ENCODE measurements at places on chromosomes 16 and 17.

- DNase-seq = peak; percentile 100
Measured at GRCh38 chr16:22190081-22190775, 15.8 kb upstream of the EEF2K start.

- DNase-seq = no peak
Measured at GRCh38 chr17:50265690-50266315, 8.5 kb upstream of the TMEM92 start.

DNA sequence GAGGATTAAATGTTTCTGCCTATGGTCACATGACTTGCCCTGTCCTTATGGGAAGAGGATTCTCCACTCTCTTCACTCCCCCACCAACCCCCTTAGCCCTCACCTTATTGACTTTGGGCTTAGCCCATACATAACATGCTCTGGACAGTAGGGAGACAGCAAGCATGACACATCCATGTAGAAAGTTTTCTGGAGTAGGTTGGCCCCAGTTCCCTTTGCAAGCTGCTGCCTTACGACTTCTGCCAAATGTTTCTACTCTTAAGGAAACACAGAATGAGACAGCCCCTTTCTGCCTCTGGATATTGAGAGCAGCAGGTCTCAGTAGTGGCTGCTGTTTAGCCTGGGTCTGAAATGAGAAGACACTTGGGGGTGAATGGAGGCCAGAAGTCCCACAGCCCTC is 282.2 kb downstream of the MAP2K6 start:
- DNase-seq = no peak

DNA sequence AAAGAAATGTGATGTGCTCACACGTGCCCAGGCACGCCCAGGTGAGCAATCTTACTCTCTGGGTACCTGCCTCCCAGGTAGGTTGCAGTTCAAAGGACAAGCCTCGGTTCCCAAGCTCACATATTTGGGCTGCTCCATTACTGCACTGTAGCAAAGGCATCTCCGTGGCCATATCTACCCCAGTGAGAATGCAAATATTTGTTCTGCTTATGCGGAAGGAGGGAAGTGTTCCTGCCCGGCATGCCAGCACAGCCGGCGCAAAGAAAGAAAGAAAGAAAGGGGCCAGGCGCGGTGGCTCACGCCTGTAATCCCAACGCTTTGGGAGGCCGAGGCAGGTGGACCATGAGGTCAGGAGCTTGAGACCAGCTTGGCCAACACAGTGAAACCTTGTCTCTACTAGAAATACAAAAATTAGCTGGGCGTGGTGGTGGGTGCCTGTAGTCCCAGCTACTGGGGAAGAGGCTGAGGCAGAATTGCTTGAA is 30.7 kb downstream of the SLC43A2 start:
- no peak for DNase-seq

- DNase-seq = peak; percentile 58
Measured at GRCh38 chr16:30953511-30954124, 3.9 kb upstream of the SETD1A start.

DNA sequence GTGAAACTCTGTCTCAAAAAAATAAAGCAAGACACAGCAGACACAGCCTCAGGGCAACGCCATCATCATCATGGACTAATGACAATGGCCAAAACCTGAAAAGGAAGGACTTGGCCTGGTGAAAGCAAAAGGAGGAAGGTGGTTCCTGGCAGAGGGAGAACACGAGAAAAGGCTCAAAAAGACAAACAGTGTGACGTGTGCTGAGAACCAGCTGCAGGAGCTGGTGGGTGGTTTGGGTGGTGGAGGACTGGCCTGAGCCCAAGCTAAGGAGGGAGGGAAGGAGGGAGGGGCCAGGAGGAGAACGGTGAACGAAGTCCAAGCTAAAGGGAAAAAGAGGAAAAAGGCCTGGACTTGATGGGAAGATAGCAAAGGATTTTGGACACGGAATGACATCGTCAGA is 85.1 kb downstream of the SLC39A11 start:
- no peak for DNase-seq

DNA sequence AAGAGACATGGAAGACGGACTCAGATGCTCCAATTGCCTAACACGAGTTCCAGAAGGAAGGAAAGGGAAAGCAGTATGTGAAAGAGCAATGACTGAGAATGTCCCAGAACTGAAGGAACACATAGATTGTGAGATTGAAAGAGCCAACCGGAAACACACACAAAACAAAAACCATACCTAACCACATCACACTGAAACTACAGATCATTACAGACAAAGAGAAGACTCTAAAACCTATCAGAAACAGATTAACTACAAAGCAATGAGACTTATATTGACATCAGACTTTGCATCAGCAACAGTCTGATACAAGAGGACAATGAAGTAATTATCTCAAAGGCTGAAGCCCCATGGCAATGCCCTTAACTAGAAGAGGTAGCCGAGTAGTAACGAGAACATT is 45.6 kb upstream of the CLEC18B start:
- no peak for DNase-seq

- DNase-seq = no peak
Measured at GRCh38 chr17:82832411-82832810, 7.4 kb downstream of the ZNF750 start.

- no peak for DNase-seq
Measured at GRCh38 chr17:69722518-69722917, 308.0 kb downstream of the MAP2K6 start.
